Liver (tissue), 10 donors: ENCODE measurements at places on chromosomes 12 and 14. TPM values are rescaled to one million over a fixed set of nuclear protein-coding genes. Genes with fewer than 3 reads are reported as not detected.
A peak's percentile ranks its signal among the peaks of the same experiment; 100 is the strongest.

Gene PDE3A
- polyA plus RNA-seq: 0.75 TPM

DNA sequence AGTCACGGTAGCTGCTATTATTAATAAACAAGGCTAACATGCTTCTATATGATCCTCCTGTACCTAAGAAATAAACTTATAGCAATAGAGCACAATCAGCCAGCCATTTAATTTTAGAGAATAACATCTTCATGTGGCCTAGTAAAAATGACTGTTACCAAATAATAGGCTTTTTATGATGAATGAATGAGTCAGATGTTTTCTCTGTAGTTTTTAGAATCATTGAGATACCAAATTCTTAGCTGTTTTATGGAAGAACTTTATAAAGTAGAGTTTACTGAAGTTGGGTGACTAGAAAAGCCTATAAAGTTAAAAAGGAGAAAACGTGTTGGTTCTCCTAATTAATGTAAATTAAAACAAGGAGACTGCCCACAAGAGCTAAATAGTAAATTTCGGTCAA is 40.7 kb downstream of the WNK1 start:
- H3K27ac ChIP-seq: no peak overlapping the region
- H3K27me3 ChIP-seq: no peaks in the 10 kb centered on the region
- H3K4me3 ChIP-seq: no peak overlapping the region
- no peak for DNase-seq
- H3K4me1 ChIP-seq: peaks cover 3% of the 10 kb centered on the region

- H3K27me3 ChIP-seq: no peaks in the 10 kb centered on the region
- H3K27ac ChIP-seq: no peak overlapping the region
- H3K36me3 ChIP-seq: no peaks in the 10 kb centered on the region
- H3K4me1 ChIP-seq: no peaks in the 10 kb centered on the region
- no peak overlapping the region for H3K4me3 ChIP-seq
- DNase-seq: peak; percentile 44
Measured at GRCh38 chr12:5556033-5556614, 124.2 kb downstream of the NTF3 start.

- no peaks in the 10 kb centered on the region for H3K4me1 ChIP-seq
- no peak overlapping the region for H3K4me3 ChIP-seq
- H3K36me3 ChIP-seq: no peaks in the 10 kb centered on the region
- H3K27ac ChIP-seq: no peak overlapping the region
Measured at GRCh38 chr14:53055003-53055402, 98.1 kb downstream of the DDHD1 start.

DNA sequence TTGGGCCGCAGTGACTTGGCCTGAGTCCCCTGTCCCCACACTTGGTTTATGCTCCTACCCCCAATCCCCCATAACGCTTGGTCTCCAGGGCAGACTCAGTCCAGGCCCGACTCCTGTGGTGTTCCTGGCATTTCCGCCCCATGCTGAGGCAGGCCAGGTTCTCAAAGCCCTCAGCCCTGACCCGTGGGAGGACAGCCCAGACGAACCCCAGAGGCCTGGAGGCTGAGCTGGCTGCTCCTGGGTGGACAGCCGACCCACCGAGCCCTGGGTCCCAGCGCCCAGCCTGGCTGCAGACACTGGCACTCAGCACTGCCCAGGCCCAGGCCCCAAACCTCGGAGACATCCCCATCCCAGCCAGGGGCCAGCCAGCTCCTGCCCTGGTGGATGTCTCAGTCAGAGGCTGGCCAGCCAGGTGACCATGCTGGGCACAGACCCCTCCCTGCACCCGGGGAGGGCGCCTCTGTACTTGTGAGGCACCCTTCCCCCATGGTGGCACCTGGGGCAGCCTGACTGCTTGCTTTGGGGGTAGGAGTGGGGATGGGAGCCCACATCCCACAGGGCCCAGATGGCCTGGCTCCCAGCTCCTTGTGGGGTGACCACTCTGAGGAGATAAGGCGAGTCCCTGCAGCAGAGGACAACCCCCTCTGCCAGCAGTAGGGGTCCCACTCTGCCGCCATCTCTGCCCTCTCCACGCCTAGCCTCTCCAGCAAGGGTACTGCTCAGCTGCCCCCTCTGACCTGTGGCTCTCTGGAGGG is 1.4 kb downstream of the PLD4 start:
- H3K4me1 ChIP-seq: no peaks in the 10 kb centered on the region
- DNase-seq: no peak
- no peak overlapping the region for H3K4me3 ChIP-seq
- no peaks in the 10 kb centered on the region for H3K27me3 ChIP-seq
- H3K27ac ChIP-seq: no peak overlapping the region

GRCh38 chr12:105100207-105100985 is 7.1 kb upstream of the WASHC4 start:
- H3K4me1 ChIP-seq: no peaks in the 10 kb centered on the region
- H3K4me3 ChIP-seq: no peak overlapping the region
